ENCODE measurements at places on chromosomes 3 and 15. TPM values are rescaled to one million over a fixed set of nuclear protein-coding genes. Genes with fewer than 3 reads are reported as not detected.

Gene FBXO45
- total RNA-seq, result 25.0 TPM

Gene RNU5B-1
- total RNA-seq, result not detected

Gene SPESP1
- total RNA-seq, result 0.93 TPM

Gene CHRM5
- total RNA-seq, result 6.8 TPM

Gene CPLX3
- 42.8 TPM for total RNA-seq

Gene ABHD6
- total RNA-seq, result 14.5 TPM

Gene LSAMP
- total RNA-seq, result 52.5 TPM

Gene CCNDBP1
- total RNA-seq, result 62.3 TPM

Gene TNNC1
- 105 TPM for total RNA-seq

Gene DNAJC17
- 22.8 TPM for total RNA-seq

Gene BCL2A1
- 1.5 TPM for total RNA-seq

Gene CCR3
- not detected for total RNA-seq

Gene CTXN2
- not detected for total RNA-seq

Gene FBXL22
- total RNA-seq, result 5.1 TPM

Gene GOLGA6L24
- total RNA-seq, result not detected

Gene ALDH1A3
- total RNA-seq, result 143 TPM

Gene SPSB4
- 13.7 TPM for total RNA-seq

Gene TBC1D23
- 92.7 TPM for total RNA-seq

Gene RGMA
- total RNA-seq, result 13.7 TPM

Gene TMC3
- total RNA-seq, result 0.22 TPM

Gene BCHE
- total RNA-seq, result 53.3 TPM

Gene CLDN11
- total RNA-seq, result 16.8 TPM

Gene GTPBP8
- total RNA-seq, result 23.4 TPM

Gene TTLL13
- total RNA-seq, result not detected

Gene RCCD1
- total RNA-seq, result 20.5 TPM

Gene GOLGA8K
- 0.60 TPM for total RNA-seq

Gene STAB1
- 53.9 TPM for total RNA-seq

Gene PLS1
- total RNA-seq, result 11.1 TPM

Gene TEX55
- total RNA-seq, result not detected

Gene CD200R1
- total RNA-seq, result 2.0 TPM
